Cerebellar nuclear complex (tissue), 1 donor: ENCODE measurements at places on chromosomes 1 and 21.

DNA sequence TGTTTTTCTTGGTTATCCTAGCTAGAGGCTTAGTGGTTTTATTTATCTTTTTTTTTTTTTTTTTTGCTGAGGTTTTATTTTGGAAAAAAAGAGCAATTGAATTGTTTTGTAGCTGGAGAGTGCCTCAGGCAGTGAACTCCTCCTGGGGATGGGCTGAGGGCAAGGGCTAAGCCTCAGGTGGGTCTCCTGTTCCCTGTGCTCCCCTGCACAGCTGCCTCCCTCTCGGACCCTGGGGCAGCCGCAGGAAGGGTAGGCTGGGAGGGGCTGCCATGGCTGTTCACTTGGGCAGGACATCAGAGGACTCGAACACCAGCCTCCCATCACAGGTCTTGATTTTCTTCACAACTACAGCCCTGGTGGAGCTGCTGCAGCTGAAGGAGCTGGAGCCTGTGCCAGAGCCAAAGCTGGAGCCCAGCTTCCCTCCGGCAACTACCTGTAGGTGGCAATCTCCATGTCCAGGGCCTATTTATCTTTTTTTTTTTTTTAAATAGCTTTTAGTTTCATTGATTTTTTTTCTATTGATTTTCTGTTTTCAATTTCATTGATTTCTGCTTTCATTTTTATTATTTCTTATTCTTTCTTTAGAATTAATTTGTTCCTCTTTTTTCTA, 28.9 kb downstream of the LEPR start:
- no peak for DNase-seq

DNA sequence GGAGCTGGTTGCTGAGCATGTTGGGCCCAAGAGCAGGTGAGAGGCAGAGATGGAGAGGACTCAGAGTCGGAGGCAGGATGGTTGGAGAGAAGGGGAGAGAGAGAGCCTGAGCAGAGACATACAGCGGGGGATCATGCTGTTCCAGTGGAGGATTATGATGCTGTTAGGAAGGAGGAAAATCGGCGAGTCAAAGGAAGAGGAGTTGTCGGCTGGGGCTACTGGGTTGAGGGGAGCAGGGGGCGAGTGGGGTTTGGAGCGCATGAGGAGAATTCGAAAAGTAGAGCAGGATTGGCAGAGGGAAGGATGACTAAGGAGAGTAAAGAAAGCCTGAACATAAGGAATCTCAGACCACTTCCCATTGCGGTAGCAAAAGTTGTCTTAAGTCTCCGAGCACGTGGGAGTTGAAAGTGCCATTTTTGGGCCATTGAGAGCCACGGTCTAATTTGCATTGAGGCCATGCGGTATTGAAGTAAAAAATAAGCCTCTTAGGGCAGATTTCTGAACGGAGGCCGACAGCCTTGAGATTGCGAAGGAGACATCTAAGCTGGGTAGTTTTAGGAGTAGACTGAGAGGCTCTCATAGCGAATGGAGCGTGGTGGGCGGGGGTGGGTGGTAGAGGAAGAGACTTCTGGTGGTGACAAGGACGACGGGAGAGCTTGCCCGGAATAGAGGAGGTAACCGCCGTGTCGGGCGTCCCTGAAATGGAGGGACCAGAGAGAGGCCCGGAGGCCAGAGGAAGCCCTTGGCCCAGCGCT, 140.4 kb upstream of the ETV3 start:
- no peak for DNase-seq

DNA sequence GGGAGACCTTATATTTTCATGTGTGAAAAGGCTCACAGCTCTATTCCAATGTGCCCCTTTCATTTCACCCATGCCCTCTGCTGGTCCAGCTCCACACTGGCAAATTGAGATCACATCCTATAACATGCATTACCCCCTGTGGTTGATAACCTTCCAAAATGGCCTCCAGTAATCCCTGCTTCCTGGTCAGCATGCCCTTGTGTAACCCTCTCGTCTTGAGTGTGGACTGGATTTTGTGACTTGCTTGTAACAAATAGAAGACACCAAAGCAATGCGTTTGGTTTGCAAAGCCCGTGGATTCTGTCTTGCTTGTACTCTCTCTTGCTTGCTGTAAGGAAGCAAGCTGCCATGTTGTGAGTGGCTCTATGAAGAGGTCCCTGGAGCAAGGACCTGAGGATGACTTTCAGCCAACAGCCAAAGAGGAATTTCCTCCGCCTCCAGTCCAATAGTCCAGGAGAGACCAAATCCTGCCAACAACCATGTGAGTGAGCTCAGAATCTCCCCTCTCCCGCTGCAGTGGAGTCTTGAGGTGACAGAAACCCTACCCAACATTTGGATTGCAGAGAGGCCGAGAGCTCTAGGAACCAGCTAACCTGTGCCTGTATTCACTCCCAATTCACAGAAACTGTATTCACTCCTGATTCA, 17.4 kb downstream of the KCNA10 start:
- no peak for DNase-seq

- no peak for DNase-seq
These were observed 6.2 kb downstream of the MED8 start for GRCh38 chr1:43383449-43383848.

DNA sequence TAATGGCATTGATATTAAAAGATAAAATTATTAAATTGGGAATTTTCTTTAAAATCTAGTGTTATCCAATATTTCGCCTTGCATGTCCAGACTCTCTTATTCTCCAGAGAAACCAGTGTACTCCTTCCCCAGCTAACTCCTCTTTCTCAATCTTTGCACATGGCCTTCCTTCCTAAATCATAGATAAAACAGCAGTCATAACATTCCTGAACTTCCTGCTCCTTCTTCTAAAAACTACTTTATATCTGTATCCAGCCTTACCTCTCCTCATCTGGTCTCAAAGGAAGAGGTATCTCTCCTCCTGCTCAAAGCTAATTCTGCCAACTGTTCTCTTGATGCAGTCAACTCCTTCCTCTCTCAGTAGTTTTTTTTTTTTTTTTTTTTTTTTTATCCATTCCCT, 39.5 kb upstream of the NEK7 start:
- DNase-seq = no peak

- DNase-seq = no peak
These were observed 3.7 kb downstream of the DMRTB1 start for GRCh38 chr1:53462769-53463501.

GRCh38 chr21:45632637-45633251, 10.8 kb upstream of the PCBP3 start:
- no peak for DNase-seq

DNA sequence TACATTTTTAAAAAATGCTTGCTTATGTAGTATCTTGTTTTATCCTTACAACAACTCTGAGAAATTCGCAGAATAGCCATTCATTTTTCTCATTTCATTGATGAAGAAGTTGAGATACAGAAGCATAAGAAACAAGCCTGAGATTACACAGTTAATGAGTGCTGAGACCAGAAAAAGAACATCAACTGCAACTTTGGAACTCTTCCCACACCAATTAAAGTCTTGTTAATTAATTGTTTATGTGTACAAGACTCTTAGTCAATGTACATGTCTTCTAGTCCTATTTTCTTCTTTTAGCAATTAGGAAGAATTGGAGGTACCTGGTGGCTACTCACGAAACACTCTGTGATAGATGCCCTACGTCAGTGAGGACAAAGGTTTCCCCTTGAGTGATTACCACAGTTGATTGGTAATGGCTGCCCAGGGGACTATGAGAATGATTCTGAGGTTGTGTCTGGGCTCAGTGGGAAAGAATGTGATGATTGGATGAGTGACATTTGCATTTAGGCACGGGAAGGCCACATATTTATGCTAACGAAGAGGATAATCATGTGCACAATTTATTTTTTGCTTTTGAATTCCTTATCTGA, 187.4 kb upstream of the KCNK2 start:
- no peak for DNase-seq

DNA sequence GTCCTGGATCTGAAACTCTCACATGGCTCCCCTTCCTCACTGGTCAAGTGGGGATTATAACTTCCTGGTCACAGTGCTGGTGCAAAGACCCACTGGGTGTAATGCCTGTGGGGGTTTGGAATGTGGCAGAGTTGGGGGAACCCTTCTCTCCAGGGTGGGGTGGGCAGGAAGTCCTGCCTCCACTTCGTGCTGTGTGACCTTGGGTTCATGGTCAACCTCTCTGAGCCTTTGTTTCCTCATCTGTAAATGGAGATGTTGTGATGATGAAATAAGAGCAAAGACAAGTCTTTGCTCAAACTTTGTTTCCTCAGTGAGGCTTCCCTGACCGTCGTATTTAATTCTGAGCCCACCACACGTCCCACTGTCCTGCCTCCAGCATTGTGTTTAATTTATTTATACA, 564.7 kb downstream of the PTPRU start:
- DNase-seq = no peak

DNA sequence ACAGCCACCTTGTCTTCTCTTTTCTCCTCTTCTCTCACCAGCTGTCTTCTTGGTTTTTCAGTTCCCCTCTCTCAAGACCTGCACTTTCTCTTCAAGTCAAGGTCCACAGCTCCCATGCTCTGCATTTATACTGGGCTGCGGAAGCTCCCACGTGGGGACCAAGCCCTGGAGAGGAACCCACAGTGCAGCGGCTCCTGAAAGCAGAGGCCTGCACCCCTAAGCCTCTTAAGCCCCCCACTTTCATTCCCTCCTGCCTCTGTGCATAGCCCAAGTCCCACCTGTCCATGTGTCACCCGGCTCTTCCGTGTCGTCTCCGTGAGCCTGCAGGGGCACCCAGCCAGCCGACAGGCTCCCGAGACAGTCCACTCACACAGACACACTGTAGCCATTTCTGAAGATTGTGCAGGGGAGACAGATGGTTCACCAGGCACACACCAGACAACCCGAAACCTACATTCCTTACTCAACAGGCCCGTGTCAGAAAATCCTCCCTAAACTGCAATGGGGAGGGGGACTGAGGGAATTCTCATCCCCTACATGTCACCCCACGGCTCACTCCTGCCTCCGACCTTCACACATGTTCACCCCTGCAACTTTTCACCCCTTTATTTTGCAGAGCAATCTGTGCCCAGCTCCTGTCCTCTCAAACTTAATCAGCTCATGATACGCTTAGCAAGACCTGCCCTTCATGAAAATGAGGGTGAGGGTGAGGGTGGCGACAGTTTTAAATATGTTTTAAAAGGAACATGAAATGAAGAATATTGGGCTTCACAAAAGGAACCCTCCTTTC, 6.3 kb downstream of the MX2 start:
- no peak for DNase-seq

DNA sequence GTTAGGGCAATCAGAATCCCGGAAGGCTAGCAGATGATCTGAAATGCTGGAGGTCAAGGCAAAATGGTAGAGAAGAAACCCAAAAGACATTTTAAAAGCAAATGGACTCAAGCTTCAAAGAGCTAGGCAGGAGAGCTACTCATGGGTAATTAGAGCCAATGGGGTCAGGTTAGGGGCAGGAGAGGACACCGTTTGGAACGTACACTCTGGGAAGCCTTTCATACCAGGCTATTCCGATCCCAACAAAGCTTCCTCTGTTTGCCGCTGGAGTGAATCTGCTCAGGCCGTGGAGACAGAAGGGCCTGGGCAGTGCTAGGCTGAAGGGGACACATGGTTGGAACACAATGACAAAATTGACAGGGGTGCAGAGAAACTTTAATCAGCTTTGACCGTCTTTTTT, 346.6 kb downstream of the RPS6KC1 start:
- no peak for DNase-seq

GRCh38 chr21:26842300-26842699, 2.9 kb downstream of the ADAMTS1 start:
- DNase-seq = no peak

- no peak for DNase-seq
These were observed 39.6 kb downstream of the RSPH1 start for GRCh38 chr21:42456457-42456856.

DNA sequence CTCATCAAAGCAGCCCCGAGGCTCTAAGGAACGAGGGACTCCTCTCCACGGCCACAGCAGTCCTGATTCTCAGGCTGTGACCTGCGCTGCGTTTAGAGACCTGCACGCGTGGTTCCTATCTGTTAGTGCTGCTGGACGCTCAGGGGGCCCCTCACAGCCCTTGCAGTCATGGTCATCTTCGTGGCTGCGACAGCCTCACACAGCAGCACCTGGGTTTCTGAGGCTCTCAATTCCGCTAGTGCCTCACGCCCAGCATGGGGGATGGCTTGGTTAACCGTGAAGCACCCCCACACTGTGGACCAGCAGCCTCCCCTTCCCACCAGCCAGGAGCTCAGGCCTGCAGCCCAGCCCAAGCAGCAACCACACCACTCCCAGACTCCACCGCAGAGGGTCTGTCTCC, 7.8 kb downstream of the MORN1 start:
- no peak for DNase-seq
